ENCODE measurements at places on chromosomes 12 and 14.

GRCh38 chr12:81255947-81256346 is 178.1 kb downstream of the ACSS3 start:
- DNase-seq, result no peak

DNA sequence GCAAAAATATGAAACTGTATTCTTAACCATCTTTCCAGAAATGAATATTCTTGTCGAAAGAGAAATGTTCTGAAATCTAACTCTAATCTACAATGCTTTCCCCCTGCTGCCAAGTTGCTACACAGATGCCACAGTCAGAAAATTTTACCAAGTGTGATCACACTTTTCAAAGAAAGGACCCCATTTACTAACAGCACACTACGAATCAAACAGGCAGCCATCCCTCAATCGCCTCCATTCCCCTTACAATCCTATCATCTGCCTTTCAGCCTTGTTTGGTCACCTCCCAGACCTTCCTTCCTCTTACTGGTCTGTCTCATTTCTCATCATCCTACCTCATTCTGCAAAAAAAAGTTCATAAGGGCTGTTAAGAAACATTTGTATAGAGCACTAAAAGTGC is 190.1 kb downstream of the MED13L start:
- no peak for DNase-seq

DNA sequence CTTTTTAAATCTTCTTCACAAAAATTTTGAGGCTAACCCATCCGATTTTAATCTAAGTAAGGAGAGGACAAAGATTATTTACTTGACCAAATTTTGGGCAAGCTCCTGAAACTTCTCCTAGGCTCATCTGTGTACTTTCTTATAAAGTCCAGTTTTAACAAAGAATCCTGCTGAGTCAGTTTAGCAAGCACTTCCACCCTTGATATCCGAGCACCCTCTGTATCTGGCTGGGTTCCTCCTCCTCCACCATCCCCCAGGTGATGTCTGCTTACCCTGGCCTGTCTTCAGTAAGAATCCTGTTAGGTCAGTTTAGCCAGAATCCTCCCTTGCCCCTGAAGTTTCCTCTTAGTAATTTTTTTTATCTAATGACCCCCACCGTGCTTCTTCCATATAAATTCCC is 140.5 kb downstream of the PHLDA1 start:
- no peak for DNase-seq

DNA sequence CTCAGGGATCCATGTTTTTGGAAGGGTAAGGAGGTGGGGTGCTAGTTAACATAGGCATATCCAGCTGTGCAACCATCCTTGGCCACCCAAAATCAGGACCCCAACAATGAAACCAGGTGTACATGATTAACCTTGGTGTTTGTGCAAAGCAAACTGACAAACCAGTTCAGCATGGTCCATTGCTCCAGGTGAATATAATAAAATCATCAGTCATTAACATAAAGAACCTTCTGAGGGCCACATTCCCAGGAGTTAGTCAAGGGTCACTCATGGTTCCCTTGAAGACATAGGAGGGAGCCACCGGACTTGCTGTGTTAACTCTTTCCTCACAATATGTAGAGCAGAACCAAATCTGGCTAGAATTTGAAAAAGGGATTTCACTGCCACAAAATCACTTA is 17.8 kb downstream of the SLC38A2 start:
- DNase-seq, result no peak

DNA sequence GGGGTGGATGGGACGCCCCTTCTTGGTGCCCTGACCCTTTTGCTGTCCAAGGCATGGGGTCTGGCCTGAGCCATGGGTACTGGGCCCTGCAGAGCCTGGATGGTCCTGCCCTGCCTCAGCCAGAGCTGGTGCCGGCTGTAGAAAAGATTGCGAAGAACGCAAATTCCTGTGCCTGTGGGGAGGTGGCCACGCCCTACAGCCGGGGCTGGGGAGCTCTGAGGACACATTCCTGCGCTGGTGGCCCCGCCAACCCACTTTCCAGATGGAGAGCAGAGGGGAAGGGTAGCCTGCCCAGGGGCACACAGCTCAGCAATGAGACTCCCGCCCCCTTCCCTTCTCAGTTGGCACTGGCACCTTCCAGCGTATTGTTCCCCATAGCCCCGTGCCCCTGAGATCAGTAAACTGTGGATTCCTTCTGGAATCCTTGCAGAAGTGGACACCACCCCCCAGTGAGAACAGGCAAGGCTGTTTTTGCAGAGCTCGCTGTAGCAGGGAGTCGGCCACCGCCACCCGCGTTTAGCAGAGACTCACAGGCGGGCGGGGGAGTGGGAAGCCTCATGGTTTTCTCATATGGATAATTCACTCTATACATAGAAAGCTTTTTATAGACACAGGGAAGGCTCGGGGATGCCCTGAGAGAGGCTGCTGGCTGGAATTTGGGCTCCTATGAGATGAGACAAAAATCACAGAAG is 8.6 kb downstream of the INF2 start:
- no peak for DNase-seq

- no peak for DNase-seq
Measured at GRCh38 chr14:35471803-35472202, 62.2 kb upstream of the INSM2 start.

GRCh38 chr12:101795786-101796185 is 35.0 kb downstream of the GNPTAB start:
- DNase-seq, result no peak

- DNase-seq, result no peak
Measured at GRCh38 chr14:100578552-100578951, 8.7 kb downstream of the BEGAIN start.

DNA sequence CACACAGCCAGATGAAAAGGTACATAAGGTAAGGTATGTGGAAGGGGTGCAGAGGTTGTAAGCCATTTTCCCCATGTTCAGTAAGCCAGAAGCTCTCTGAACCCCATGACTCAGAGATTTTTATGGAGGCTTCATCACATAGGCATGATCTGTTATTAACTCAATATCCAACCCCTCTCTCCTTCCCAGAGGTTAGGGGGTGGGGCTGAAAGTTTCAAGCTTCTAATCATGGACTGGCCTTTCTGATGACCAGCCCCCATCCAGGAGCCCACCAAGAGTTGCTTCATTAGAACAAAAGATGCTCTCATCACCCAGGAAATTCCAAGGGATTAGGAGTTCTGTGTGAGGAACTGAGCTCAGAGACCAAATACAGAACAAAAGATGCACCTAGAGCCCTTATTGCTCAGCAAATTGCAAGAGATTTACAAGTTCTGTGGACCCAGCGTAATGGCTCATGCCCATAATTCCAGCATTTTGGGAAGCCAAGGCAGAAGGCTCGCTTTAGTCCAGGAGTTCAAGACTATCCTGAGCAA is 103.2 kb upstream of the DAAM1 start:
- DNase-seq, result no peak

GRCh38 chr14:105865266-105865903 is 339.0 kb downstream of the TMEM121 start:
- no peak for DNase-seq

GRCh38 chr12:124790650-124791400 is 72.8 kb downstream of the SCARB1 start:
- DNase-seq, result no peak

DNA sequence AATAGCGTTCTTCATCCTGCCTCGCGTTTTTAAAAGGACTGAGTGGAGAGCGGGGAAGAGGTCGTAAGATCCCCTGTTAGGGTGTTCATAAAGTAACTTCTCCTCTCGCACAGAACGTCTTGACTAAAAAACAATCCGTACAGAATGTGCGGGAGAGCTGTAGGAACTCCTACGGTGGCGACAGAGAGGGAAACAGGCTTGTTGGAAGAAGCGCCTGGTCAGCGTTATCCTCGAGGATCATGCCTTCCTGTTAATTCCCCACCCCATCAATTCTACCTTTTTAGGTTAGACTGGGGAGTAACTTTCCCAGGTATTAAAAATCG is 399 bp upstream of the WASHC4 start:
- no peak for DNase-seq

- DNase-seq, result no peak
Measured at GRCh38 chr12:95462081-95462480, 11.9 kb upstream of the METAP2 start.

- no peak for DNase-seq
Measured at GRCh38 chr12:45216983-45217485, 1.1 kb downstream of the ANO6 start.

DNA sequence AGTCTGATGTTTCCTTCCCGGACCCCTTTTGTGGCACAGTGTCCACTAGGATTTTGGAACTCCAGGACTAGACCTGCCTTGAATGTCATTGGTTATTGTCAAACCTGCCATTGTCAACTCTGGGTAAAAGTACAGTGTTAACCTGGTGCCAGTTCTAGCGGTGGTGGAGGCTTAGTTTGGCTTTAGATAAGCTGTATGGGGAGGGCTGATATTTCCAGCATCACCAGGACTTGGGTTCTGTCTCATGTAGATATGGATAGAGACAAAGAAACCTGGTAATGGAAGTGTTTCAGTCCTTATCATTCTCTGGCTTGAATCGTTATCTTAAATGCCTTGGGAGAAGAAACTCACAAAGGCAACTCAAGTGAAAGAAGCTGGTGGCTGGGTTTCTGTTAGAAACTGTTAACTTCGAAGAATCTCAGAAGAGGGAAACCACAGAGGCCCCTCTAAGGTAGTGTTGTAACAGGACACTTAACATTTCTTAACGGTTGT is 10.6 kb downstream of the CHST11 start:
- no peak for DNase-seq

- no peak for DNase-seq
Measured at GRCh38 chr12:66688846-66689439, 10.1 kb upstream of the GRIP1 start.

DNA sequence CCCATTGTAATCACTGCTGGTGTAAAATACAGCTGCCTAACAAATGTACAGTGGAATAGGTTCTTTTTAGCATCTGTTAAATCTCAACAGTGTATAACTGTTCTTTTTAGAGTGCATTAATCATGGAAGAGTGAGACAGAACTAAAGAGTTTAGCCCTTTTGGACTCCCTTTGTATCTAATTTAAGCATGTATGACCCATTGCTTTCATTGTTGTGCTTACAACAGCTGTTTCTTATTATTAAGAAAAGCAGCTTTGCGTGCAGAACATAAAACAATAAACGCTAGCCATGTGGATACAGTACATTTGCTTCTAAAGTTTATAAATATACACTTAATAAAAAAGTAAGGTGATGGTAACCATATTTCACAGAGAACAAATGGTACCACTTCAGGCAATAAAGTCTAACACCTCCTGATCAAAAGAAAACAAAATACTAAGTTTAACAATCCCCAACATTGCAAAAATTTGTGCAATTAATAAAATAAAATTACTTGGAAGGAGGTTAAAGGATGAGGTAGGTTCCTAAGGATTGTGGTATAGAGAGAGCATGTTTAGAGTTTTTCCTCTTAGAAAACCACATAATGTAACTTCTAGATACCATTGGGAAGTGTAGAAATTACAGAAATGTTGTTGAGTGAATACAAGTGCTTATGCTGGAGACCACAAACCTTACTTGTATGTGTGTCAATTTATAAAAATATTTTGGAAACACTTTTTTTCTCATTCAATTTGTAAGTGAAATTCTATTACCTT is 448.7 kb downstream of the SLC6A15 start:
- peak; percentile 68 for DNase-seq

GRCh38 chr12:15411842-15412241 is 89.5 kb downstream of the PTPRO start:
- no peak for DNase-seq

DNA sequence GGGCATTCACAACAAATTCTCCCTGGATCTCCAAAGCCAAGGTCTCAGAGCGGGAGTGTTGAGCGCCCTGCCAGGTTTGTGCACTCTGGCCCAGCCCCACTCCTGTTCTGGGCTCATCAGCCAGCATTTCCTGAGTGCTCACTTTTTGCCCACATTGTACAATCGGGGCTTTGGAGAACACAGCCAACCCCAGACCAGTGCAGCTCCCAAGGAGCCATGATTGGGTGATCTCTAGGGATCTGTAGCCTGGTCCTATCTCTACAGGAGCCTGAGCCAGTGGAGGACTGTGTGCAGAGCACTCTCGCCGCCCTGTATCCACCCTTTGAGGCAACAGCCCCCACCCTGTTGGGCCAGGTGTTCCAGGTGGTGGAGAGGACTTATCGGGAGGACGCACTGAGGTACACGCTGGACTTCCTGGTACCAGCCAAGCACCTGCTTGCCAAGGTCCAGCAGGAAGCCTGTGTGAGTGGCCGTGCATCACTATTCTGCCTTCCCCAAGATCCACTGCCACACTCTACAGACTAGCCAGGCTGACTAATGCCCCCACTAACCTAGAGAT is 2.8 kb downstream of the ARHGEF40 start:
- no peak for DNase-seq

DNA sequence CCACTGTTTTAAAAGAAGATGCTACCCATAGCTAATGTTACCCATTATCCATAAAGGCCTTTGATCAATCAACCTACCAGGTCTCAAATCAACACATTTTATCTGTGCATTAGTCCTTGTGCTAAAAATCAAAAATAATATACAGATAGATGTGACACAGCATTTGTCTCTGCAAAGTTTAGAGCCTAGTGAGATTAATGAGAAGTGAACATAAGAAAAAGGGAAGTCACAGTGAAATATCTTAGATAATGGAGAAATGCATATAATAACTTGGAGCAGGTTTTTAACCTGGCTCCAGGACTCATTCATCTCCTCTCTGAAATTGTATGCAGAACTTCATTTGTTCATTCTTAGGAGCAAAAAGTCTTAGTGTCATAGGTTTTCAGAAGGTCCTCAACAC is 7.2 kb downstream of the PDE3A start:
- no peak for DNase-seq

GRCh38 chr14:72700338-72701236 is 193.3 kb downstream of the DPF3 start:
- no peak for DNase-seq

GRCh38 chr12:124893792-124894516 is 20.5 kb downstream of the UBC start:
- DNase-seq, result no peak

DNA sequence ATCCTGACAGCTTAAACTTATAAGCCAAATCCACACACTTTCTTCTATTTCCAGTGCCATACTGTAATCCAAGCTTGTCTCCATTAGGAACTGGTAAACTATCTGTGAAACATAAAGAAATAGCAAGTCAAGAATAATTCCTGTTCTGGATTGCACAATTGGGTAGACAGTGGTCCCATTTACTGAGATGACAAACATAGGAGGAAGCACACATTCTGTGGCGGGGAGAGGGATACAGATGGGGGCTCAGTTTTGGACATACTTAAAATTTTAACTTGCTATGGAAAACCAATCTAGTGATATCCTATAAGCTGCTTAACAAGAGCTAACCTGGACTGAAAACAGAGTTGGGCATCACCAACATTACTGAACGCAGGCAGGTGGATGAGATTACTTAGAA is 16.3 kb downstream of the MAP4K5 start:
- no peak for DNase-seq

- peak; percentile 16 for DNase-seq
Measured at GRCh38 chr12:122499991-122500684, 594 bp downstream of the ZCCHC8 start.

Measured in AG09309 (cell line).